Fibroblast of the aortic adventitia (primary cell): ENCODE measurements at places on chromosomes 7 and 10.

DNA sequence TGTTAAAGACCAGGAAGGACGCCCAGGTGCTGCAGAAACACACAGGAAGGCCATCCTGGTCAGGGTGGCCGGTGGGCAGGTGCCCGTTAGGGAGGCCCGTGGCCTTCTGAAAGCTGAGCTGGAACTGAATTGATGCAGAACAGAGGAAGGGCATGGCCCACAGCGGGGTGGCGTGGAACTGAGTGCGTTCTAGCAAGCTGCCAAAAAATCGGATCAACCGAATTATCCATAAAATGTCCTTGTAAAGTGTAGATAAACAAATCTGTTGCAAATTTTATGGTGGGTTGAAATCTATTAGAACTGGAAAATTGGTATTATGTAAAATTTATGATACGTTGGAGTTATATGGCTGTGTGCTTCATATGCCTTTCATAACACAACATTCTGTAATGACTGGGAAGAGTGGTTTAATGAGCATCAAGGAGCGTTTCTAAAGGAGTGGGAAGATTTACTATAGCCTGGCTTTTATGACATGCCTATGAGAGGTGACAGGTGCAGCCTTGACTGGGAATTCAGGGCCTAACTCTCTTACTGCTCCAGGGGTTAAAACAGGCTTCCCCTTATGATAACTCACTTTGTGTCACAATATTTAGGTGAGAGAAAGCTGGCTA is 108.1 kb downstream of the GPR26 start:
- DNase-seq = no peak

DNA sequence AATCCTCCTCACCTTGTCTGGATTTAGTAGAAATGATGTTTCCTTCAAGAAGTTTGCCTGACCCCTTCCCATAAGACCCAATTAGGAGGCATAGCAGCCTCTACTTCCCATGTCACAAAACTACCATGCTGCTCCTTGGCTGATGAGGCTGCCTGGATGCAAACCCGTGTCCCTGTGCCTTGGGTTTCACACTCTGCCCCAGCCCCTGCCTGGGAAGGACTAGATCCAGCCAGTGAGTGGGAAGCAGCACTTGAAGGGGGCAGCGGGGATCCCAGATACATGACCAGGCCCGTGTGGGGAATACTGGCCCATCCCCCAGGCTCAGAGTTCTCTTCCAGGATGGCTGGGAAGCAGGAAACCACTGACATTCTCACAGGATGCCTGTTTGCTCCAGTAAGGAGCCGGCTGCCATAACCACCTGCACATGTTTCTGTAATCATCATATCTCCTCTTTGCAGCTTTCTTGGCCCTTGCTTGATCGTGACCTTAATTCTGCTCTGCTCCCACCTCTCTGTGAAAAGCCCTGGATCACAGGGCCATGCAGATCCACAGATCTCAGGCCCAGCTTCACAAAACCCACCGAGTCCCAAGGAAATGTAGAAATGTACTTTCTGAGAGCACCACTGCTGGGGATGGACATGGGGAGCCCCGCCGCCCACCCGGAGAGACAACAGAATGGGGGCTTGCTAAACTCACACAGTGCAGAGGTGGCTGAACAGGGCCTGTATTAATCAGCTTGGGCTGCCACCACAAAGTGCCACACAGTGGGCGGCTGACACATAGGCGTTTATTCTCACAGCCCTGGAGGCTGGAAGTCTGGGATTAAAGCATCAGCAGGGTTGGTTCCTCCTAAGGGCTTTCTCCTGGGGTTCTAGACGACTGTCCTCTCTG is 287.8 kb upstream of the IGFBP3 start:
- DNase-seq = no peak

DNA sequence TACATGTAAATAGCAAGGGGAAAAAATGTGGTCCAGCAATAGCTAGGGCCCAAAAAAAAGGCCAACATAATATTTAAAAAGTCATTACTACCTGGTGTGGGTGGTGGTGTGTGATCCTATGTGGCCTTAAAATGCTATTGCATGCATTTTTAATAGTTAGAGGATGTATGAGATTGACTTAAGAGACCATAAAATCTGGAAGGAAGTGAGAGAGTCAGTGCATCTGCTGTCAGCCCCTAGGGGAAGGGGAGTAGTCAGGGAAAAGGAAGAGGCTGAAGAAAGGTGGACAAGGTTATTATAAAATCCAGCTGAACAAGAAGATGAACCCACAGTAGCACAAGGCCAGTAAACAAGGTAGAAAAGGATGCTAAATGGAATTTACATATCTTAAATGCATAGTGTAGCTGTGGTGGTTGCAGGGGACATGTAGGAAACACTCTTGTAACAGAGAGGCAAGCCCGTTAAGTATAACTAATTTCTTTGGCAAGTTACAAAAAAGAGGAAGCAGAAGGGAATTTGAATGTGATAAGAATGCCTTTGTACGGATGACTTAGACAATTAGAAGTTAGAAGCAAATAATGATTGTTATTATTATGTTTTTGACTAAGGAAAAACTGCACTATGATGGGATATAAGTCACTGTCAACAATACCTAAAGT is 11.9 kb upstream of the NDUFA5 start:
- no peak for DNase-seq

DNA sequence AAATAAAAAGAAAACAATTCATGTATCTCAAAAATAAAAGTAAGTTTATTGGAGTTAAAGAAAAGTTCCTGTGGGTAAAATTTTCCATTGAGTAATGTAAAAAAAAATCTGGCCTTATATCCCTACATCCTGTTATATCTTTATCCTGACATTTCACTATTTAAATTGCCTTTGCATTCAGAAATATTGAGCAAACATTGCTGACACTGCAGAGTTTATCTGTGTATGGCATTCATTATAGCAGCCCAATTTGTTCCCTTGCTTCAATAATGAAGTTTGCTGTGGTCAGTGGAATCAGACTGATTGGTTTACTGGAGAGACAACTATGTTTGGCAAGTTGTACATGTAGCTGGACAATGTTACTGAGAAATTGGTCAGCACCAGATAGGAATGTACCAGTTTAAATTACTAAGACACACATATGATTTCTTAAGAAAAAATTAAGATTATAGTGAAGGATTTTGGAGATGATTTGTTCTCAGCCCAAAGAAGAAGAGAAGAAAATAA is 271.7 kb downstream of the ANKRD7 start:
- no peak for DNase-seq

GRCh38 chr7:30040938-30041337 is 12.7 kb downstream of the PLEKHA8 start:
- DNase-seq = peak; percentile 47

DNA sequence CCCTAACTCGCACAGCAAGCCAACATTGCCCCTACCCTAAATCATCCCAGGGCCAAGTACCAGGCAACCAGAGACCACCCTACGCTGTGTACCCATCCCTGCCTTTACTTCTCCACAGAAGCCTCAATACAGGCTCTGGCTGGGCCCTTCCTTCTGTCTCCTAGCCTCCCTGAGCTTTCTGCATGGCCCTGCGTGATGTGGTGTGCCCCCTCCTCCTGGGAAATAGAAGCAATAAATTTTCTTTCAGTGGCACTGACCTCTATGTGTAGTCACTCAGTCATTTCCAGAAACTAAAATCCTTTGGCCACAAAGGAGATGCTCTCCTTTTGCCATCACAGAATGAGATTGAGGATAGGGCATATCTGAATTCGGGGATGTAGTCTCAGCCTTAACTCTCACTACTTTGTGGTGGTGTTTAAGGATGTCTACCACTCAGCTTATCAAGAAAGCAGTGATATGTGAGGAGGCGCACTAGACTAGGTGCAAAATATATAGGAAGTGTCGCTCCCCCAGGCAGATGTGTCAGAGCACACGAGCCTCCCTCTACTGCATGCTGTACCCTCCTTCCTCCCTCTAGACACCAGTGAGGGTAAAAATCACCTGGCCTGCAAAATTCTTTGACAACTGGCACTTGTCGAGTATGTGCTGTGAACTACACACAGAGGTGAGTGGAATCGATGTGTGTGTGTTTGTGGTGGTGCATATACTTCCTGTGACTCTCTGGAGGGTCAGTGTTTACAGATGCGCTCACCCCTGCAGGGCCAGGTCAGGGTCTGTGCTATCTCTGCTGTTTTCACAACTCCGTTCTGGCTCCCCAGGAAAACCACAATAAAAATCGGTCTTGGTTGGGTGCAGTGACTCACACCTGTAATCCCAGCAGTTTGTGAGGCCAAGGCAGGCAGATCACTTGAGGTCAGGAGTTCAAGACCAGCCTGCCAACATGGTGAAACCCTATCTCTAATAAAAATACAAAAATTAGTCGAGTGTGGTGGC is 825.9 kb upstream of the IGFBP3 start:
- no peak for DNase-seq

GRCh38 chr7:150903606-150904005 is 51.3 kb downstream of the AOC1 start:
- peak; percentile 43 for DNase-seq

DNA sequence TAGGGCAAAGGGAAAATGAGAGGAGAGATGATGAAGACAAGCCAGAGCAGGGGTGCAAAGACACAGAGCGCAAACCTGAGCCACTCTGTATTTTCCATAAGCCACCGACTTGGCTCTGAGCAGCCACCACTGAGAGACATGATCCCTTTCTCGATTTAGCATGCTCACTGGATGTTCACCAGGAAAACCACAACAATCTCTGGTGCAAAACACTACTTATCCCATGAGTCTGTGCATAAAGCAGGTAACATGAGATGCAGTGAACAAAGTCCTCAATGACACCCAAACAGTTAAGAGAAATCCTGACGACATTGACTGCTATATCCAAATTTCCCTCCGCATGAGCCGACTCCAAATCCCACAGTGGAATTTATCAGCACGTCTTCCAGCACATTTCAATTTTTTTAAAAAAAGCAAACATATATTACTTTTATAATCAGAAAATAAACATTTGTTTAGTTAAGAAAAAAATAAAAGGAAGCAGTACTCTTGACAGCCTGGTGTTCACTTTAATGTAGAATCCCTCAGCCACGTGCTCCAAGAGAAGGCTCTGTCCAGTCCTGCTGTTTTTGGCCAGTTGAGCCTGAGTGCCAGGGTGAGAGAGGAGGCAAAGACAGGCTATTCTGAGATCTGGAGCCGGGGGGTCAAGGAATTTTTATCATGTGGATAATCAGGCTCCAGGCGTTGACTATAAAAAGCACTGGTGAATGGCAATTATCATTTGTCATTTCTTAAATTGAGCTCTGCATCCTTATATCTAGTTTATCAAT is 238.4 kb downstream of the KCNMA1 start:
- DNase-seq = no peak

GRCh38 chr7:32518534-32519140 is 23.3 kb downstream of the AVL9 start:
- DNase-seq = peak; percentile 43
